Stimulated activated CD4-positive, alpha-beta T cell treated with anti-CD3 and anti-CD28 coated beads, TNF-alpha, amount 100 ng/mL, for 48 hours (primary cell): ENCODE measurements at places on chromosomes 1 and 21.

DNA sequence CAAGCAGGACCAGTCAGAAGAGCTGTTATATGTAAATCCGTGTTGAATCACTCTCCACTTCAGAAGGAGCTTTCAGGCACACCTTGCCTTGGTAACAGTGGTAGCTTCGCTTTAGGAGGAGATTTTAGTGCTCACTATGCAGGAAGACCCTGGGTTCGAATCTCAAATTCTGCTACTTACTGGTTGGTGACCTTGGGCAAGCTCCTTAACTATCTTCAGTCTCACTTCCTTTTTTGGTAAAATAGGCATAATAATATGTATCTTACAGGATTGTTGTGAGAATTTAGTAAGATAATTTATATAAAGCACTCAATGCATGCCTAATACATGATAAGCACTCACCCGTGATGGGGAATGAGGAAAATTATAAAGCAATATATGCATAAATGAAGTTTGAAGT, 46.7 kb upstream of the GPR52 start:
- no peak for DNase-seq

- DNase-seq: peak; percentile 33
These were observed at the start of gene MCOLN2 for GRCh38 chr1:84996846-84997666. TSS of gene MCOLN2 (minus strand) at chr1:84997113. CDS start at chr1:84996872, 241 bp downstream.

GRCh38 chr1:74618974-74619373, 54.6 kb downstream of the ERICH3 start:
- DNase-seq: no peak

- DNase-seq: no peak
These were observed 123.7 kb downstream of the ACTL8 start for GRCh38 chr1:17878837-17879236.

DNA sequence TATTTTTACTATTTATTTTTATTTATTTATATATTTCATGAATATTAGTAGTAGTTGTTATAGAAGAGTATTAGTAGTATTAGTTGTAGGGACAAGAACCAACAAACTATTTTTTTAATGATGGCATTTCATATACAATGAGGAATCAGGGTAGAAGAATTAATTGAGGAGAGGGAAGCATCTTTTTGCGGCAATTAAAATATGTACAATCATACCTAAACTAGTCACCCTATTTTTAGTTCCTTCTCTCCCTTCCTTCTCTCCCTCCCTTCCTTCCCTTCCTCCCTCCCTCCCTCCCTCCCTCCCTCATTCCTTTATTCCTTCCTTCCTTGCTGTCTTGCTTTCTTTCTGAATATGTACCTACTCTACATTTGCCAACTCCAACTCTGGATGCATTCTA, 189.8 kb downstream of the GRIK1 start:
- DNase-seq: no peak

DNA sequence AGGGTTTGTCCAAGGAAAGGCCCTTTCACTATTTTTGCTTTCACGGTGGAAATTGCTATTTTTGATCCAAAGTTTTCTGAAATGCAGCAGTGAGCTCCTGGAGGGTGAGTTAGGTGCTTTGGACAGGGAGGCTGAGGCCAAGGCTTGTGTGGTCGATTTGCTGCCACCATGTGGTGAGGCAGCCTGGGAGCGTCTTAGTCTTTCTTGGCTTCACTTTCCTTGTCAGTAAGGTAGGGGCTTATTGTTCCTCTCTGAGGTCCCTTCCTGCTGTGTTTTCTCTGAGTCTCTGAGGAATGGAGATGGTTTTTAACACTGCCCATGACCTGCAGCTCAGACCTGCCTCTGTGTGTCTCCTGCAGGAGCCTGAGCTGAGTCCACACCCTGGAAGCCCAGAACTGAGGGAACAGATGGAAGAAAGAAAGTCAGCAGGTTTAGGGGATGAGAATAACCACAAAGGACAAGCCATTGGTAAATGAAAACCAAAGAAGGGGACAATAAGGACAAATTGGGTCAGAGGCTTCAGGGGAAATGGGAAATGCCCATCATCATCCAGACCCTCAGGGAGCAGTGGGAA, 20.1 kb upstream of the S100A10 start:
- no peak for DNase-seq

DNA sequence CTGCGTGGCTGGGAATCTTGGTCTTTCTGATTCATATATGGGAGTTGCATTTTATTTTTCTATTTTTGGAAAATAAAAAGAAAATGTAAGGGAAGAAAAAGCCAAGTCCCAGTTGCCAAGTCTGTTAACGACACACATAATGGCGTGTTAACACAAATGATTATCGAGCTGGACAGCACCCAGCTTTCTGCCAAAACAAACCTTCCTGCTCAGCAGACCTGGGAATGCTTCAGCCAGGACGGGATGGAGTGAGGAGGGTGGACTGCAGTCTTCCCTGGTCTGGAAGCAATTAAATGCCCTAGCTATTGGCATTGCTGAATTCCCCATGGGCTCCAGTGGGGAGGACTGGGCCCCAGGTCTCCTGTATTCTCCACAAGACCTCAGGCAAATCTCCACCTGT, 184.2 kb upstream of the USP24 start:
- DNase-seq: no peak
